ENCODE measurements at places on chromosomes 6 and 20.

DNA sequence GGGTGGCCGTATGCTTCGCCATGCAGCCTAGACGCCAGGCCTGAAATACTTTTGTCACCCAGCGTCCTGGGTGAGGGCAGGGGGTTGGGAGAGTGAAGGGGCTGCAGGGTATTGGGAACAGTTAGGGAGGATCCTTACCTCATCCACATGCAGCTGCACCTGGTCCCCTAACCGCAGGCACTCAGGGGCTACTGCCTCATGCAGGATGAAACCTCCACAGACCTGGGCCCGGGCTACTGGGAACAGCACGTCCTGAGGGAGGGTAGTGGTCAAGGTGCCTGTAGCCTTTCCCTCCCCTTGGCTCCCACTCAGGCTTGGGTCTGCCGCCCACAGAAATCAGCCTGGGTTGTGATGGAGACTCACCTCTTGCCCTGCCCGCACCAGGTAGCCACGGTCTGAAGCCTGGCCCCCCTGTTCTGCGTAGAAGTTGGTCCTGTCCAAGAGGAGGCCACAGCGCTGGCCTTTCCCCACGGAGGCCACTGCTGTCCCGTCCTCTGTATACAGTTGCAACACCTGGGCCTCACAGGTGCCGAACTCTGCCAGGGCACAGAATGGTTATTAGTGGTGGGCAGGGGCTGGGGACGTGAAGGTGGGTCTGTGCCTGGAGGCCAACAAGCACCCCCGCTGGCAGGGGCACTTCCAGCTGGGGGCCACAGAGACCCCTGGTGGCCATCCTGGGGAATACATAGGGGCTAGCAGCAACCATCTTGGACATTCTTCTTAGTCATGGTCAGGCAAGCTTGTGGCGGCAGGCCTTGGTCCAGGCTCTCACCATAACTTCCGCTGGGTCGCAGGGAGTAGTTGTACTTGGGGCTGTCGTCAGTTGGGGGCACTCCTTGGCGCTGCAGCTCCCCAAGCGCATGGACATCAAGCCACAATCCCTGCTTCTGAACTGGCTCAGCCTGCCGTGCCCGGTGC is 8.6 kb downstream of the AARS2 start:
- DNase-seq: no peak

GRCh38 chr20:47318586-47319516 is 37.6 kb downstream of the ZMYND8 start:
- no peak for DNase-seq

- peak; percentile 19 for DNase-seq
These were observed 4.2 kb upstream of the TTPAL start for GRCh38 chr20:44471481-44471882.

- DNase-seq: no peak
These were observed 151.1 kb upstream of the JAG1 start for GRCh38 chr20:10824750-10825500.

GRCh38 chr6:73062130-73062529 is 163.2 kb downstream of the KHDC1L start:
- DNase-seq: no peak

GRCh38 chr20:45834797-45835161 is 1.2 kb downstream of the SNX21 start:
- no peak for DNase-seq

DNA sequence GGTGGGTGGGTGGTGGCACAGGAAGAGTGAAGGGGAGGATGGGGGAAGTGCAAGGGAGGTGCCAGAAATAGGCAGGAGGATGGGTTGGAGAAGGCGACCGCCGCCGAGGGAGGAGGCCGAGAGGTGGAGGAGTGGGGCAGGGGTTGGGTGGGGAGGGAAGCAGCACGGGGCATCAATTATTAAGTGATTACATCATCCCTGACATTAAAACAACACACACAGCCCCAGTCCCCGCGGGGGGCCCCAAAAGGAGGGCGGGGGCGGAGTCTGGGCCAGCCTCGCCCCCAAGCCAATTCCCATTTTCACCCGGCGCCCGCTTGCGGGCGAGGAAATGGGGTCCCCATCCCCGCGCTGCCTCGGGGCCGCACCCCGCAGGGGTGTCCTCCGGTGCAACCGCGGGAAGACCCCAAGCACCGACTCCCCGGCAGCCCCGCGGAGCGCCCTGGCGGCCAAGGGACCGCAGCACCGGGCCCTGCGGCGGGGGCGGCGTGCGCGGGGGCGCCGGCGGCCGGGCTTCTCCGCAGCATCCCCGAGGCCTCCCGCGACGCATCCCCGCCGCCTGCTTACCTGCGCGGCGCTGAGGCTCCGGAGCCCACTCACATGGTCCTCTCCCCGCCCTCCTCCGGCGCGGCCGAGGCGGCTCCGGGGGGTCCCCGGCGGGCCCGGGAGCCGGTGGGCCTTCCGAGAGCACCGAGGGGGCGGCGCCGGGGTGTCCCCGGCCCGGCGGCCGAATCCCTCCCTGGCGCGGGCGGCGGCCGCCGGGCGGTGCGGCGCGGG is 663 bp downstream of the FYN start:
- no peak for DNase-seq

- no peak for DNase-seq
These were observed 455.0 kb upstream of the GJE1 start for GRCh38 chr6:141677598-141678211.

- DNase-seq: no peak
These were observed 61.6 kb upstream of the EDN1 start for GRCh38 chr6:12228447-12229146.

DNA sequence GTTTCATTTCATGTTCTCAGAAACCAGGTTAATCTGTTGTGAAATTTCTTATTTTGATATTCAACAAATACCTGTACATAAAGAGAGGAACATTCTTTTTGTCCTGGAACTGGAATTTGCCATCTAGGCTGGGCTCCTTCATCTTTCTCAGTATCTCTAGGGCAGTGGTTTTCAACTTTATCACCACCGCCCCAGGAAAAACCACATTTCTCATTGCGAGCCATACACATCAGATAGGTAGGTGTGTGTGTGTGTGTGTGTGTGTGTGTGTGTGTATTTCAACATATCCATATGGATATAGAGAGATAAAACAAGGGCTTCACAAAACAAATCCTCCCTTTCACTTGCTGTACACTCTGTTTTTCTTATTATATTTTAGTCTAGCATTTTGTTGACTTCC is 24.1 kb downstream of the BFSP1 start:
- DNase-seq: no peak

GRCh38 chr6:133173276-133173675 is 67.9 kb upstream of the EYA4 start:
- DNase-seq: no peak

GRCh38 chr6:72968704-72969103 is 256.6 kb downstream of the KHDC1L start:
- DNase-seq: no peak

GRCh38 chr6:3837781-3838180 is 11.4 kb upstream of the FAM50B start:
- DNase-seq: no peak

DNA sequence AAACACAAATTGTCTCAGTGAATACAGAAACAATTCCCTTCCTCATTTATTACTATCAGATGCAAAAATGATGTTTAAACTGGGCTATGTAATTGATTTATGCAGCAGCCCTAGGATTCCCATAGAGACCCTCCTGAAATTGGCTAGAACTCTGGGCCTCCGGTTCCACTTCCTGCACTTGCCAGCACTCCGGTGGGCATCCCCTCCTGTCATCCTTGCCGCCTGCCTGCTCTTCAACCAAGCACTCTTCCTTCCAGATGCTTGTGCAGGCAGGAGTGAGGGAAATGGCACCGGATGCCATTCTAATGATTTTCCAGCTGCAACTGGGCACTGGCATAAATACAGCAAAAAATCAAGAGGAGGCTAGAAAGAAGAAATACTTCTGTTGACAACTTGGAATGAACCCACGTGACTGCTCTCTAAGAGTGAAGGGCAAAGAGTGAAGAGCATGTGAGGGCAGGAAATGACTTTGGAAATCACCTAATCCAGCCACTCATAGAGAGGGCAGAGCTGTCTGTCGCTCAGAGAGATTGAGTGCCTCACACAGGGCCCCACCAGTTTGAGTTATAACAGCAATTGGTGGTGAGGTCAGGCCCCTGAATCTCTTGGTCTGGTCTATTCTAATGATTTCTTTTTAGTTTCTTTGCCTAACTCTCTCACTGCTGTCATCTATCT is 3.7 kb upstream of the NEDD9 start:
- no peak for DNase-seq

- DNase-seq: no peak
These were observed 94.5 kb downstream of the ARHGAP18 start for GRCh38 chr6:129615496-129615895.

GRCh38 chr6:167683028-167683862 is 143.5 kb upstream of the AFDN start:
- DNase-seq: no peak

DNA sequence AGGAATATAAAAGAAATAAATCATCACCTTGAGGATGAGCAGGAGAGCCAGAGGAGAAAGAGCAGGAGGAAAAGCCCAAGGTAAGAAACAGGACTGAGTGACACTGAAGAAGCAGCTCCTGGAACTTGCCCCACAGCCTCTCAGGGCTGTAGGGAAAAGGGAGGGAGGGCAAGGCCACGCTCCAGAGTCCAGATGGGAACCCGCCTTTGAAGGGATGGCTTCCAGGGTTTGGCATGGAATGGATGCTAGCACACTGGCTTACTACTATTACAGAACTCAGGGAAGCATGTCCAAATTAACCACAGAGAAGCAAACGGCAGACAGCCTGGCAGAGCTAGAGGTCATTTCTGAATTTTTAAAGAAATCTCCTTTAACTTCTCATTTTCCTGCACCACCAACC is 26.8 kb downstream of the RALGAPA2 start:
- DNase-seq: no peak

- DNase-seq: no peak
These were observed 8.1 kb downstream of the SYNJ2 start for GRCh38 chr6:157989541-157990289.

DNA sequence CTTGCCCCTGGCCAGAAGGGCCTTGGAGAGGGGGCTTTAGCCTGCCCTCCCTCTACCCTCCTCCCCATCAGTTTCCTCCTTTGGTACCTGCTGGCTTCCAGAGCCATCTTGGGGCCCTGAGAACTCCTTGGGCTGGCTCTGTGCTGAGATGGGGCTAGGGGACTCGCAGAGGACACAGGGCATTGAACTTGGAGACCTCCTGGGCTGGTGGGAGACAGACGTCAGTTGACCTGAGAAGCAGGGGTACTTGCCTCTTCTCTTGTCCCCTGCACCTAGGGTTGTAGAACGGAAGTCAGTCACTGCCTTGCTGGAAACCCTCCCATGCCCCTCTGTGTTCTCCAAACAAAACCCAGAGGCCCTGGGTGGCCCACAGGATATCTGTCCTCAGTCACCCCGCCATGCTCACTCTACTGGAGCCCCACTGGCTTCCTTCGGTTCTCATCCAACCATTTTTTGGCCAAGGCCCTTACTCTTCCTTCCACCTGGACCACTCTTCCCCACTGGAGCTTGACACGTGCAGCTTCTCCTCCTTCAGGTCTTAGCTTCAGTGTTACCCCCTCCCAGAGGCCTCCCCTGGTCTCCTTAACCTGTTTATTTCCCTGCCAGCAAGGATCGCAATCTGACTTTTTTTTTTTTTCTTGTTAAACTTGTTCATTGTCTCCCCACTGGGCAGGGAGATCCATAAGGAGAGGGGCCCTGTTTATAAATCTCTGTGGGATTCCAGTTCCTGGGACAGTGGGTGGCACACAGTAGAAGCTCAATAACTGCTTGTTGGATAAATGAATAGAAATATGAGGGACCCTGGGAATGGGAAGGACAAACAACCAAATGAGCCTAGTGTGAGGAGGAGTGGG is 971 bp downstream of the RBCK1 start:
- no peak for DNase-seq

DNA sequence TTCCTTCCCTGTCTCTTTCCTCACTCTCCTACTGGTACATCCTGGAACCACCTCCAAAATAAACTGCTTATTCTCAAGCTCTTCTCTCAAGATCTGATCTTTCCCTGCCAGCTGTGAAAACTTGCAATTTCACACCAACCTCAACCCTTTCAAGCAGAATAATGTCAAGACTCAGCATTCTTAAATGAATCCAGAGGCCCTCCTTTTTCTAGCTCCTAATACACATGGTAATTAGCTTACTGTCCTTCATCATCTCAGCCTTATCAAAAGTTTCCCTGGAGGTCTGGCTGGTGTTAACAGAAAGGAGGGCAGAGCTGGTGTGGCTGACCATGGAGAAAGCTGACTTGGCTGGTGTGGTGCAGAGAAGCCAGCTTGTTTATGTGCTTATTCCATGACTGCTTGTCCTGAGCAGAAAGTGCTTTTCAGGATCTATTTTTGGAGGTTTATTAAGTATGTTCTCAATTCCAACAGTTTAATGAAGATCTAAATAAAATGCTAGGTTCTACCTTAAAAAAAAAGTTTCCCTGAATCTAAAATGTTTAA is 50.5 kb downstream of the CFAP61 start:
- no peak for DNase-seq

GRCh38 chr20:375265-375889 is 5.2 kb upstream of the TRIB3 start:
- no peak for DNase-seq

DNA sequence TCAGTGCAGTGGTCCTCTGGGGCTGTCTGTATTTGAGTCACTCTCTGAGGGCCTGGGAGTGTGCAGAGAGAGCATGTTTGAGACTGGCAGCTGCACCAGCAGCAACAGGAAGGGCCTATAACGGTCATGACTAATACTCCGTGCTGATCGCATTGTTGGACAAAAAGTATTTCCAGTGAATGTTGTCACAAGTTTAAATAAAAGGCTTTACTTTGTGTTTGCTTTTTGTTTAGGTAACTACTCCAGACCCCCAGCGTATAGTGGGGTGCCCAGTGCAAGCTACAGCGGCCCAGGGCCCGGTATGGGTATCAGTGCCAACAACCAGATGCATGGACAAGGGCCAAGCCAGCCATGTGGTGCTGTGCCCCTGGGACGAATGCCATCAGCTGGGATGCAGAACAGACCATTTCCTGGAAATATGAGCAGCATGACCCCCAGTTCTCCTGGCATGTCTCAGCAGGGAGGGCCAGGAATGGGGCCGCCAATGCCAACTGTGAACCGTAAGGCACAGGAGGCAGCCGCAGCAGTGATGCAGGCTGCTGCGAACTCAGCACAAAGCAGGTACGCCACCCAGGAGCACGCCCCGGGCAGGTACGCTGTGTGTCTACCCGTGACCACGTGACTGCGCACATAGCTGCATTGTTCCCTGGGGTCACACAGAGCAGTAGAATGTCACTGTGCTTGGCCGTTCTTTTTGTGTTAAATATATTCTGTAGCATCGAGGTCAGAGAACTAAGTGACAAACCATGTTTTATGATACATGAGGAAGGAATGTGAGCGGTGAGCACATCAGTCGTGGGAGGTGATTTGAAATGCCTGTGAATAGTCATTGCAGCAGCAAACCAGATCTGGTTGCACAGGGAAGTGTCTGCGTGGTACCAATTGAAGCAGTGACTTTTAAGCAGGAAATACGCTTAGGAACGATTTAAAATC is 174.7 kb downstream of the TMEM242 start:
- DNase-seq: peak; percentile 80

GRCh38 chr20:60986506-60987156 is 265.4 kb upstream of the CDH4 start:
- no peak for DNase-seq

DNA sequence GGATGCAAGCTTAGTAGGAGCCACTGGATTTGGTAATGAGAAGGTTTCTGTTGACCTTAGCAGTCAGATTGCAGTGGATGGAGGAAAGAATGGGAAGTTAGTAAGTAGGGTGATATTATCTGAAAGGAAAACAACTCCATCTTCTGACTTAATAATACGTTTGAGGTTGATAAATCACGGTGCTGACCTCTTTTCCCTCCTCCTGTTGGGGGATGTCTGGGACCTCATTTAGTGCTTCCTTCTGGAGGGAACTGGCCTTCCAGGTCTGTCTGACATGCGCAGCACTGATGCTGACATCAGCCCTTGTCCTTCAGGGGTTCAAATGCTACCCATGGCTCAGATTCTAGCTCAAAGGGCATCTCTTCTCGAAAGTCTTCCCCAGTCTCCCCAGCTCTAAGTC is 48.2 kb upstream of the AKAP12 start:
- no peak for DNase-seq
